GM23248 (cell line): ENCODE measurements at places on chromosomes 11 and 22. TPM values are rescaled to one million over a fixed set of nuclear protein-coding genes. Genes with fewer than 3 reads are reported as not detected.

The H19 gene
- 0.25 and 2.2 TPM in 2 replicates for total RNA-seq

The GLB1L2 gene
- not detected in 2 replicates for total RNA-seq

The C11orf86 gene
- total RNA-seq: not detected in 2 replicates

The CHRNA10 gene
- total RNA-seq: 0.51 and 0.65 TPM in 2 replicates

The TMEM225 gene
- total RNA-seq: not detected in 2 replicates

The C22orf15 gene
- total RNA-seq: 0.13 TPM in 1 of 2 replicates, not detected in the other

The CCDC88B gene
- total RNA-seq: 1.8 TPM in 2 replicates

The FGF19 gene
- total RNA-seq: not detected in 2 replicates

The DEPDC7 gene
- total RNA-seq: 4.8 and 5.3 TPM in 2 replicates

The DSCAML1 gene
- total RNA-seq: not detected in 2 replicates

The BCR gene
- 30.0 and 30.6 TPM in 2 replicates for total RNA-seq

The CHST1 gene
- total RNA-seq: not detected in 2 replicates

The TEX12 gene
- total RNA-seq: 0.51 and 2.2 TPM in 2 replicates

The GPHA2 gene
- not detected in 2 replicates for total RNA-seq

The RFPL1 gene
- total RNA-seq: not detected in 2 replicates

The C11orf42 gene
- total RNA-seq: not detected in 2 replicates

The DUSP8 gene
- 0.11 TPM in 1 of 2 replicates, not detected in the other for total RNA-seq

The GRM5 gene
- total RNA-seq: not detected in 2 replicates

The PAFAH1B2 gene
- 124 and 140 TPM in 2 replicates for total RNA-seq

The LPXN gene
- total RNA-seq: 164 and 169 TPM in 2 replicates

The PTPN5 gene
- total RNA-seq: not detected in 2 replicates

The PDE3B gene
- not detected in 2 replicates for total RNA-seq

The IGF2 gene
- not detected in 2 replicates for total RNA-seq

The MISFA gene
- not detected in 2 replicates for total RNA-seq

The NRXN2 gene
- total RNA-seq: 0.51 and 5.6 TPM in 2 replicates

The LDHAL6A gene
- not detected in 2 replicates for total RNA-seq

The PLAAT5 gene
- not detected in 2 replicates for total RNA-seq

The MRGPRE gene
- total RNA-seq: not detected in 2 replicates

The GPR83 gene
- not detected in 2 replicates for total RNA-seq

The IGLL5 gene
- not detected in 2 replicates for total RNA-seq

The P4HA3 gene
- total RNA-seq: 24.3 and 26.4 TPM in 2 replicates

The KIF18A gene
- 7.8 and 12.5 TPM in 2 replicates for total RNA-seq

The BATF2 gene
- 4.0 TPM in 1 of 2 replicates, not detected in the other for total RNA-seq

The OR2AT4 gene
- total RNA-seq: not detected in 2 replicates

The ANO3 gene
- 0.13 and 0.32 TPM in 2 replicates for total RNA-seq

The SCGB2A2 gene
- total RNA-seq: not detected in 2 replicates

The FERMT3 gene
- total RNA-seq: 0.51 and 3.9 TPM in 2 replicates

The SHANK2 gene
- 0.22 and 3.9 TPM in 2 replicates for total RNA-seq

The PEX16 gene
- total RNA-seq: 16.2 and 23.2 TPM in 2 replicates

The YDJC gene
- 27.1 and 31.5 TPM in 2 replicates for total RNA-seq

The OR8D4 gene
- total RNA-seq: not detected in 2 replicates
